ENCODE measurements at places on chromosomes 6 and 20.

- no peak for DNase-seq
These were observed 84.3 kb upstream of the TMEM30A start for GRCh38 chr6:75368864-75369402.

GRCh38 chr6:10136636-10137035, 278.2 kb downstream of the TFAP2A start:
- no peak for DNase-seq

GRCh38 chr20:17887331-17888030, 81.1 kb downstream of the SNX5 start:
- no peak for DNase-seq

DNA sequence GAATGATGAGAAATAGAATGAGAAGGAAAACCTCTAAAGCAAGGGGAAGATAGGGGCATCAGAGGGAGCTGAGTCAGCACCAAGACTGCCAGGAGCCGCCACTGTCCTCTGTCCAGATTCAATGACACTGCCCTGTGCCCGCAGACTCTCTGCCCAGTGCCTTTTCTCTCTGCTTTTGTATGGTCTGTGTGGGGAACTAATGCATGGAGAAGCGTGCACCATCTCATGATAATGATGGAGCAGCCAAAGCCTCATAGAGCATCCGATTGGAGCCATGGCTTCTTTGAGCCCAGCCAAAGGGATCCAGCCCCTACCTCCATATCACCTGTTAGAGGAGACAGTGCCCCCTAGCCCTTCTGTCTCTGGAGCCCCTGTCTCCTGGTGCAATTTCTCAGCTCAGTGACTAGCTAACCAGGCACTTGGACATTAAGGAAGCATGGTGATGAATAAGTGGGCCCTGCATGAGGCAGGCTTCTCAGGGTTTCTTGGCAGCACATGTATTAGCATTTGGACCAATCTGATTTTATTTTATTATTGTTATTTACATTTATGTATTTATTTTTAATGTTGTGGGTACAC, 6.5 kb upstream of the PFDN4 start:
- DNase-seq: no peak

GRCh38 chr6:23563323-23563722, 562.7 kb upstream of the NRSN1 start:
- DNase-seq: no peak

GRCh38 chr20:32302507-32302872, 25.0 kb downstream of the KIF3B start:
- no peak for DNase-seq

DNA sequence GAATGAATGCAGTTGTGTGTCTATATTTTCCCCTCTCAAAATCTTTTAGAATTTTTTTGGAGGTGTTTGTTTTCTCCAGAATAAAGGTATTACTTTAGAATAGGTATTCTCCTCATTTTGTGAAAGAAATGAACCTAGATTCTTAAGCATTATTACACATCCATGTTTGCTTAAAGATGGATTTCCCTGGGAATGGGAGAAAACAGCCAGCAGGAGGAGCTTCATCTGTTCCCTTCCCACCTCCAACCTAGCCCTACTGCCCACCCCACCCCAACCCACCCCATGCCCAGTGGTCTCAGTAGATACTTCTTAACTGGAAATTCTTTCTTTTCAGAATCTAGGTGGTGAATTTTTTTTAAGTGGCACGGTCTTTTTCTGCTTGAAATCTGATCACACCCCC, 127.8 kb downstream of the CD109 start:
- no peak for DNase-seq

DNA sequence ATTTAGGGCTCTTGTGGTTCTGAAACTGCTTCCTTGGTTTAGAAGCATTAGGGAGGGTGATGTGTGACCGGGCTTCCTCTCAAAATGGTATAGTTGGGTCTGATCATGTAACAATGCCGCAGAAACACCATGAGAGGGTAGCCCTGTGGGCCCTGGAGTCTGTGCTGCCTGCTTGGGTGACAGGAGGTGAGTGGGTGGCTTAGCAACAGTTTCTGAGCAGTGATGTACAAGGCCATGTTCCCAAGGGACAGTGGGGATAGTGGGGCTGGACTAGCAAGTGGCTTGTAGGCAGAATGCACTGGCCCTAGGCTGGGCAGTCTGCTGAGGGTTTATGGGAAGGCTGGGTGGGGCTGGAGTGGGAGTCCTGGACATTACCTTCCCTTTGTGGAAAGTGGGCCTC, 106.9 kb upstream of the MYL9 start:
- DNase-seq: no peak

DNA sequence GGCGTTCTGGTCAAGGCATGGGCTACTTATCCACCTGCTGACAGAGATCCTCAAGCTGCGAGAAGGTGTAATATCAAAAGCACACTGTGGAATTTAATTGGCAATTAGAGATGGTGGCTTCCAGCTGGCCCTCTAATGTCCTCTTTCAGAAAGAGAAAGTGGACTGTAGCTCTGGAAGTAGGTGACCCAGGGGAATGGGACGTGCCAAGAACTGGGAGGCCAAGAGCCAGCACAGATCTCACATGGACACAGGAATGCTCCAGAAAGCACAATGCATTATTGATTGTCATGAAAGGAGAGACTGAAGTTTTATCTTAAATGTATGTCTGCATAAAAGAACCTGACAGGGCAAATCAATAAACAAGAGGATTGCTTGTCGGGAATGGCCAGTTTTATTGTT, 198.6 kb upstream of the CDH4 start:
- no peak for DNase-seq

GRCh38 chr6:163872335-163872734, 457.8 kb downstream of the QKI start:
- DNase-seq: no peak

- no peak for DNase-seq
These were observed 257.1 kb upstream of the ZFP64 start for GRCh38 chr20:52448513-52449232.

- peak; percentile 25 for DNase-seq
These were observed 1.2 kb downstream of the GSTA5 start for GRCh38 chr6:52839124-52840055.

DNA sequence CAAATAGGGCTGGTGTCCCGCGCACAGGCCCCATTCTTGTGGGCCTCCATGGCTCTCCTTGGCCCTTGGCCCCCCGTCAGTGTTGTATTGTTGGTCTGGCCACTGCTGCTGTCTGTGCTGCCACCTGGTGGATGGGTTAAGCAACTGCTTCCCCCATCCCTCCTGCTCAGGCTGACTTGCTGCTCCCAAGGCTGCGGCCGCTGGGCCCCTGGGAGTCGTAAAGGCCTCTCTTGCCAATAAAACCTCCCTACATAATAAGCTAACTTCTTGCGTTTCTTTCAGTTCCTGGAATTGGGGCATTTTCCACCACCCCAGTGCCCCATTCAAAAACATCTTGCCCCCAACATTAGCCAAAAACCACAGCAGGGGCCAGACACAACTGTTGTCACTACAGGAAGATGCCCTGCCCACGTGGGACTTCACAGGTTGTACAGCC, 27.1 kb downstream of the CD83 start:
- peak; percentile 56 for DNase-seq

DNA sequence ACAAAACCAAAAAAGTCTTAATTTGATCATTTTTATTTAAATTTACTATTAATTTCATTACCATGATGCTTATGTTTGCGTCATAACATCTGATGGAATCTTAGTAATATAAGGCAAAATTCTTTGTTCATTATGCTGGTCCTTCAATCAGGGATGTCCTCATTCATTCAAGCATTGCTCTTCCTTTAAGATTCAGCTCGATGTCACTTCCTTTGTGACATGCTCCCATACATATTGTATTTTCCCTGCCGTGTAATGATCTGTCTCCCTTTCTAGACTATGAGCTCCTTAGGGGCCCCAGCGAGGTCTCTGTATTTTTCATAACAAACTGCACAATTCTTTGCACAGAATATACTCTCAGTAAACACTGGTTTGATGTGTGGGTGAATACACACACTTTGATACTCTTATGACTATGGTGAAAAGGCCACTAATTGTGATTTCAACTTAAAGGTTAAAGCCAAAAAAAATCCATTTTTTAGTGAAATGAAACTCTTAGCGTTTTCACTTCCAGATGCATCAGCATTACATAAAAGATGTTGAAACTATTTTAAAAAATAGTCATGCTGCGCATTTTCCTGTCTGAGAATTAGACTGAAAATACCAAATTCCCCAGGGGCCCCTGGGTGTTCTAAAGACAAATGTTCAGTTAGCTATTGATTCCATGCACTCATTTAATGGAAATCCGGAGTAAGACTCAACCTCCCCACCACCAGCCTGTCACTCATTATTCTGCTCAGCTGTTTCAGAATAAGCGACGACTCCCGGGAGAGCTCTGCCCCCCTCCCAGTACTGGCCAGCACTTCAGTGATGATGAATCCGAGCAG, 169.7 kb downstream of the ATXN1 start:
- DNase-seq: no peak

DNA sequence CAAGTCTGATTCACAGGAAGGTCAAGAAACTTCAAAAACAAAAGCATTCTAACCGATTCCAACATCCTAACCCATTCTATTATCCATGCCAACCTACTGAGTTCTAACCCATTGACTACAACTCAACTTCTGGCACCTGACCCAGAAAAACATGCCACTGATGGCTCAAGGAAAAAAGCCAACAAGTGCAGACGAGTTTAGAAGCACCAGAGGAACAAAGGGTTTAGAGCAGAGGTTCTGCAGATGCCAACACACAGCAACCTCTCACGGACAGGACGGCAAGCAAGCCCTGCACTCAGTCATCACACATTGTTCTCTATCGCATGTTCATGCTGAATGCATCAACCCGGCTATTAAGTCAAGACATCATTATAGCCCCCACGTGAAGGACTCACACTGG, 25.2 kb upstream of the MC3R start:
- no peak for DNase-seq

GRCh38 chr6:142856624-142857232, 88.2 kb downstream of the HIVEP2 start:
- no peak for DNase-seq

- peak; percentile 69 for DNase-seq
These were observed 27.9 kb upstream of the RTF2 start for GRCh38 chr20:56440346-56441007.
